ENCODE measurements at places on chromosomes 5 and 9. TPM values are rescaled to one million over a fixed set of nuclear protein-coding genes. Genes with fewer than 3 reads are reported as not detected.

GRCh38 chr9:133115604-133116345 is 5.3 kb downstream of the RALGDS start:
- DNase-seq: no peak

GRCh38 chr9:37390759-37391158 is 31.7 kb upstream of the GRHPR start:
- DNase-seq: no peak

GRCh38 chr9:15531380-15531779 is 20.6 kb upstream of the PSIP1 start:
- no peak for DNase-seq

The TMEM8B gene
- 36.2 TPM for polyA plus RNA-seq

DNA sequence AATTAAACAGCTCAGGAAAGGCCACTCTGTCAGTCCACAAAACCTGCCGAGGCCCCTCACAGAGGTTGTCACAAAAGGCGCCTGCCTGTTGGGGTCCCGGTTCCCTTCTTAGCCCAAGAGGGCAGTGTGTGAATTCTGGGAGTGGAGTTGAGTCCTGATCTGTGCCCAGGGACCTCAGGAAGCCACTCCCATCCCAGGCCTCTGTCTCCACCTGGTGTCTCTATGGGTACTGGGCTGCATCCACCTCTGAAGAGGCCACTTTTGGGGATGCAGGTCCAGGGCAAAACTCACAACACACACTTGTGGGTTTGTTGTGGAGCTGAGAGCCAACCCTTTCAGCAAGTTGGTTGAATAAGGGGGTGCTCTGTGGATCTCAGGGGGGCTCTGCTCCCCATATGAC is 74.3 kb upstream of the STXBP1 start:
- no peak for DNase-seq

- no peak for DNase-seq
Observed at GRCh38 chr5:125750147-125750860, 672.9 kb upstream of the GRAMD2B start.

The DOCK8 gene
- polyA plus RNA-seq: 14.8 TPM

Data from renal pelvis (tissue), 12 donors.